ENCODE measurements at places on chromosomes 3 and 15. TPM values are rescaled to one million over a fixed set of nuclear protein-coding genes. Genes with fewer than 3 reads are reported as not detected.

The PLSCR5 gene
- polyA plus RNA-seq = not detected

The SPATA12 gene
- polyA plus RNA-seq = 0.31 TPM

The SV2B gene
- polyA plus RNA-seq = 0.12 TPM

The GATA2 gene
- polyA plus RNA-seq = 33.8 TPM

The GPR87 gene
- polyA plus RNA-seq = 0.17 TPM

The SCAANT1 gene
- polyA plus RNA-seq = 3.3 TPM

The WDR72 gene
- 73.1 TPM for polyA plus RNA-seq

The CKMT1A gene
- polyA plus RNA-seq = 2.6 TPM

The PRR20G gene
- polyA plus RNA-seq = not detected

The PAK6 gene
- 6.8 TPM for polyA plus RNA-seq

- DNase-seq = no peak
Measured at GRCh38 chr3:45960289-45960688, 17.0 kb downstream of the CXCR6 start.

DNA sequence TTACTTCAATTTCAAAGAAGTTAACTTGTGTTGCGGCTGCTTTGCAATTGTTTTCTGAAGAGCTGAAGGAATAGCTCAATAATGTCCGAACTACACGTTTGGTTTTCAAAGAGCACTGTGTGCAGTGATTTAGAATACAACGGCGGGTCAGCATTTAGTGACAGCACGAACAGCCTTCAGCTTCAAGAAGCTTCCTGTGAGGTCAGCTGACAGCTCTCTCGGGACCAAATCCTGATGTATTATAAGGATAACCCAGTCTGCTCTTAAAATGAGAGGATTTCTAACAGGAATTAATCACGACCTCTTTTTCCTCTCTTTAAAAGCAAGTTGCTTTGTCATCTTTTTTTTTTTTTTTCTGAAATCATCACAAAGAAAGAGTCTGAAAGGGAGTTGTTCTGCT, 97.9 kb upstream of the UNC13C start:
- DNase-seq = no peak

DNA sequence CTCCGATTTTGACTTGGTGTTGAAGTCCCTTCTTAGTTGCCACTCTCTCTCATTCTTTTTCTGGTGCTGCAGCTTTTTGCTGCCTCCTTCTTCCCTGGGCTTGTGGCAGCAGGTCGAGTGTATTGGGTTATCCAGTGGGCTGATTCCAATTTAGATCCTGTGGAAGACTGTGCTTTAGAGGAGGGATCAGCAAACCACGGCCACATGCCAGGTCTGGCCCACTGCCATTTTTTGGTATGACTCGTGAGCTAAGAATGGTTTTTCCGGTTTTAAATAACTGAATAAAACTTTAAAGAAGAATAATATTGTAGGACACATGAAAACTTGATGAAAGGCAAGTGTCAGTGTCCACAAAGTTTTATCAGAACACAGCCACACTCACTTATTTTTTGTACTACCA, 330.5 kb downstream of the ROBO2 start:
- DNase-seq = no peak

- no peak for DNase-seq
Measured at GRCh38 chr15:88716543-88717381, 77.9 kb downstream of the ISG20 start.

DNA sequence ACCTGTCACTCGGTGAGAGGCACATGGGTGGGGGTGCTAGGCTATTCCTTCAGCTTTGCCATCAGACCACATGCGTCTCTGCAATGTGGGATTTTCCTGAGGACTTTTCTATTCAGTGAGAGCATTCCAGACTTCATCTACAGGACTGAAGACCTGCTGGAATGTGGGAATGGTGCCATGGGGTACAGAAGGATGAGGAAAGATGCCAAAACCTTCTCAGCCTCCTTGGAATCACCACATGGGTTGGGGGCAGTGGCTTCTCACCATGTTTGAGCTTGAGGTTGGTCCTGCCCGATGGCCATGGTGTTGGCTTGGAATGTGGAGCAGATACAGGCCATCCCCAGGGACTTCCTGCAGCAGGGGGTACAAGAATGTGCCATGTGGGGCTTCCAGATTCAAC, 80.9 kb upstream of the KLF13 start:
- DNase-seq = no peak

GRCh38 chr3:183487016-183487415, 58.6 kb upstream of the MCF2L2 start:
- no peak for DNase-seq

DNA sequence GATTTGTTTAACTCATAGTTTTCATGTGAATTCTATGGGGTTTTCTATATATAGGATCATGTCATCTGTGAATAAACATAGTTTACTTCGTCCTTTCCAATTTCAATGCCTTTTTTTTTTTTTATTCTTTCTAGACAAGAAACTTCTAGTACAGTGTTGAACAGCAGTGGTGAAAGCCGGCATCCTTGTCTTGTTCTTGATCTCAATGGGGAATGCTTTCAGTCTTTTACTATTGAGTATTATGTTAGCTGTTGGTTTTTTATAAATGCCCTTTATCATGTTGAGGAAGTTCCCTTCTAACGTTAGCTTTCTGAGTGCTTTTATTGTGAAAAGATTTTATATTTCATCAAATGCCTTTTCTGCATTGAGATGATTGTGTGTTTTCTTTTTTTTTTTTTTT, 69.0 kb downstream of the SLMAP start:
- DNase-seq = no peak

DNA sequence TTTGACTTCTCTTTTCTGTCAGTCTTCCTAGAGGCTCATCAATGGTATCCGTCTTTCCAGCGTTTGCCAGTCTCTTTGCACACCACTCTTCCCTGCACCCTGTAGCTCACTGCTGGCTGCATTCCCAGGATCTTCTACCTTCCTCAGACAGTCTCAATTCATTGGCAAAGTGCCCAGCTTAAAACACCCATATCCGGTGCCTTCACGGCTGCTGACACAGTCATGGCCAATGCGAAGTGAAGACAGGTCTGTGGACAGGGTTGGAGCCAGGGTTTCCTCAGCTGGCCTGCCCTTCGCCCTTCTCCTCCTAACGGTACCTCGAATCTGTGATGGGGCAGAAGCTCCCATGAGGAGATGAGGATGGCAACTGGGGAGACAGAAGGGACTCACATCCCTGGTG, 36.1 kb downstream of the PTH1R start:
- DNase-seq = no peak

GRCh38 chr3:111045564-111045963, 26.1 kb upstream of the NECTIN3 start:
- DNase-seq = no peak

- DNase-seq = no peak
Measured at GRCh38 chr3:73018790-73019441, 22.3 kb downstream of the PPP4R2 start.

GRCh38 chr15:77030048-77030927, 35.4 kb downstream of the PSTPIP1 start:
- DNase-seq = no peak

DNA sequence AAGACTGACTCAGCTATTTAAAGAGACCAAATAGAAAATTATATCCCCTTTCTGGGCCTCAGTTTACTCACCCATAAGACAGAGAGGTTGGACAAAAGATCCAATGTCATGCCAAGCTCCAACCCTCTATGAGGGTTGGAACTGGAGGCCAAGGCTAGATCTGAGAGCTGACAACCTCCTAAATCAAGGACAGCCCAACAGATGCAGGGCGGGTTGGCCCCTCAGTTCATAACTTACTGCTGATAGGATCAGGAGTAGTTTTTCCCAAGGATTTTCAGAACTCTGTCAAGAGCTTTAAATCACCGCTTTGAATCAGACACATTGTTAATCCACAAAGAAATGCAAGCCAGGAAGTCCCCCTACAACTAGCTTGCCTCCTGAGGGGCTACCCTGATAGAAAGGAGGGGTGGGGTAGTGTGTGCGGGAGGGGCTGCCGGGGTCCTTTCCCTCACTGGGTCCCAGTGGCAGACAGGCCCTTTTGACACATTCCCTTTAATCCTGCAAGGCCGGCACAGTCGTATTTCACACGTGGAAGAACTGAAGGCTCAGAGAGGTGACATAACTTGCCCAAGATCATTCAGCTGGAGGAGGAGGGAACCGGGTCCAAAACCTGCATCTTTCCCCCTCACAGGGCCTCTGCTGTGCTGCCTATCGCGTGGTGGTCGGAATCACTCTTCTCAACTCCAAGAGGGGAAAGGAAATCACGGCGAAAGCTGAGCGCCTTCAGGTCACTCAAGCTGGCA, 21.4 kb downstream of the BMF start:
- DNase-seq = no peak

GRCh38 chr3:114848082-114848481, 299.0 kb downstream of the ZBTB20 start:
- no peak for DNase-seq

DNA sequence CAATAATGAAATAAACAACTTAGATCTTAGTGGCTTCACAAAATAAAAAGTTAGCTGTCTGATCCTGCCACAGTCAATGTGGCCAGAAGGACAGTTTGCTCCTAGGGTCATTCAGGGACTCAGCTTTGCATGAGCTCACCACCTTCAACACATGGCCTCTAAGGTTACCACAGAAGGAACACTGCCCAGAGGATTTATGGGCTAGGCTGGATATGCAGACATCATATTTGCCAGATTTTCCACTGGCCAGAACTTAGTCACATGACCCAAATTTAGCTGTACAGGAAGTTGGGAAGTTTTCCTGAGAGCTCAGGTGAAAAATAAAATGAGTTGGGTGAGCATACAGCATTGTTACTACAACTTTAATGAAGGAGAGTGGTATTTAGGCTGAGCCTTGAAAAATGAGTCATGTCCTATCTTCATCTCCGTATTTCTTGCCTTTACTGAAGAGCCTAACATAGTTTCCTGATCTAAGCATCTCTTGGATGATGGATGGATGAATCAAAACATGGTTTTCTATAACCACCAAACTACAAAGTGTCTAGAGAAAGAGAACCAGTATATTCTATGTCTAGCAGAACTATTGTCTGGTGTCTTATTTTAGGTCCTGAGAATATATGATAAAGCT, 54.9 kb upstream of the TMEM108 start:
- DNase-seq = no peak

- no peak for DNase-seq
Measured at GRCh38 chr3:136336329-136337100, 86.4 kb downstream of the PCCB start.

GRCh38 chr3:161800985-161801559, 304.5 kb downstream of the OTOL1 start:
- DNase-seq = no peak

DNA sequence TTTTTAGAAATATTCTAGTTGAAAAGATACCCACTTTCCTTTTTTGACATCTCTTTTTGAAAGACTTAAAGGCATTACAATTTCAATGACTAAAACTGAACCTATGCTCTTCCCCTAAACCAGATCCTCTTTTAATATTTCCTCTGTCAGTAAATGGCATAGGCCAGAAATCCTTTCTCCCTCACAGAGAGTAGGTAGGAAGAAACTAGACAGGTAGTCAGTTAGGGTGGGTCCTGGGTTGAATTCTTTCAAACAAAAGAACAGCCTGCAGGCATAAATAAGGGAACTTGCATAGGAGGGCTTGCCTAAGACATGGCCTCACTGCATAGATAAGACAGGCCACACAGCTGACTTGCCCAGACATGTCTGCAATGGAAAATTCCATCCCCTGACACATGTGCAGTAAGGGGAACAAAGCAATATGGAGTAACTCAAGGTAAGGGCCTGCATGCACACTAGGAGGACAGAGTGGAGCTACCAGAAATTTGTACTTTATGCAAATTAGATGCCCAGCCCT, 23.1 kb downstream of the PLSCR5 start:
- no peak for DNase-seq

GRCh38 chr15:65049418-65049840, 4.2 kb downstream of the SLC51B start:
- peak; percentile 90 for DNase-seq

DNA sequence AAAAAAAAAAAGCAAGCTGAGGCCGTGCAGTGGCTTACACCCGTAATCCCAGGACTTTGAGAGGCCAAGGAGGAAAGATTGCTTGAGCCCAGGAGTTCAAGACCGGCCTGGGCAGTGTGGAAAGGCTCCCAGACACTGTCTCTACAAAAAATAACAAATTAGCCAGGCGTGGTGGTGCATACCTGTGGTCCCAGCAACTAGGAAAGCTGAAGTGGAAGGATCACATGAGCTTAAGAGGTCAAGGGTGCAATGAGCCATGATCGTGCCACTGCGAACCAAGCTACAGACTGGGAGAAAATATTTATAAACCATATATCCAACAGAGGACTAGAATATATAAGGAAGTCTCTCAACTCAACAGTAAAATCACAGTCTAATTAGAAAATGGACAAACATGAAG, 10.0 kb downstream of the KLHDC8B start:
- DNase-seq = no peak

GRCh38 chr3:27333843-27334242, 35.3 kb downstream of the NEK10 start:
- DNase-seq = no peak

All from renal pelvis (tissue), 12 donors.